ENCODE measurements at places on chromosomes 3 and 15.

- ATAC-seq = no peak
Measured at GRCh38 chr3:123779655-123780231, 104.4 kb downstream of the MYLK start.

GRCh38 chr15:52124270-52124880 lies 11.8 kb upstream of the BCL2L10 start:
- no peak for ATAC-seq

GRCh38 chr3:194342861-194343560 lies 8.1 kb downstream of the CPN2 start:
- no peak for ATAC-seq

GRCh38 chr3:170563712-170564423 lies 22.0 kb downstream of the SLC7A14 start:
- peak; percentile 44 for ATAC-seq

Measured in activated CD4-positive, CD25-positive, alpha-beta regulatory T cell treated with anti-CD3 and anti-CD28 coated beads, Interleukin-2, amount 50 U/mL, for 24 hours (primary cell).